Mesendoderm (in vitro differentiated cells): ENCODE measurements at places on chromosomes 7 and 10.

GRCh38 chr10:100183481-100183880, 2.3 kb downstream of the ERLIN1 start:
- no peak overlapping the region for H3K4me3 ChIP-seq
- no peaks in the 10 kb centered on the region for H3K27me3 ChIP-seq
- no peaks in the 10 kb centered on the region for H3K36me3 ChIP-seq

DNA sequence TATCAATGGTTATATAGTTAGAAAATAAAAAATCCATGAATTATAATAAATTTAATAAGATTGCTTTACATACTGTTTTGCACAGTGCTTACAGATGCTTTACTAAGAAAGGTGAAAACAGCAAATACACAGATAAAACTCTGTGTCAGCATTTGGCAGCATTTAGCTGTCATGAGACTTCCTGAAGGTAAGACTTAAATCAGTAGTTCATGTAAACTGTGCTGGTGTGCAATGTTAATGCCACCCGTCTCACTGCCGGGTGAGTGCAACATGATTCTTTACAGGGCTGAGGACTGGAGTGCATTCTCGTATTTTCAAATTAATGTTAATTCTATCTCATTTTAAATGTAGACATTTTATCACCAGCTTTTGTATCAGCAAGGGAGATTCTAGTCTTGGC, 326.2 kb upstream of the POT1 start:
- peak overlapping the region; percentile 60 for H3K27ac ChIP-seq
- DNase-seq: no peak
- no peak overlapping the region for H3K4me3 ChIP-seq
- no peaks in the 10 kb centered on the region for H3K36me3 ChIP-seq

DNA sequence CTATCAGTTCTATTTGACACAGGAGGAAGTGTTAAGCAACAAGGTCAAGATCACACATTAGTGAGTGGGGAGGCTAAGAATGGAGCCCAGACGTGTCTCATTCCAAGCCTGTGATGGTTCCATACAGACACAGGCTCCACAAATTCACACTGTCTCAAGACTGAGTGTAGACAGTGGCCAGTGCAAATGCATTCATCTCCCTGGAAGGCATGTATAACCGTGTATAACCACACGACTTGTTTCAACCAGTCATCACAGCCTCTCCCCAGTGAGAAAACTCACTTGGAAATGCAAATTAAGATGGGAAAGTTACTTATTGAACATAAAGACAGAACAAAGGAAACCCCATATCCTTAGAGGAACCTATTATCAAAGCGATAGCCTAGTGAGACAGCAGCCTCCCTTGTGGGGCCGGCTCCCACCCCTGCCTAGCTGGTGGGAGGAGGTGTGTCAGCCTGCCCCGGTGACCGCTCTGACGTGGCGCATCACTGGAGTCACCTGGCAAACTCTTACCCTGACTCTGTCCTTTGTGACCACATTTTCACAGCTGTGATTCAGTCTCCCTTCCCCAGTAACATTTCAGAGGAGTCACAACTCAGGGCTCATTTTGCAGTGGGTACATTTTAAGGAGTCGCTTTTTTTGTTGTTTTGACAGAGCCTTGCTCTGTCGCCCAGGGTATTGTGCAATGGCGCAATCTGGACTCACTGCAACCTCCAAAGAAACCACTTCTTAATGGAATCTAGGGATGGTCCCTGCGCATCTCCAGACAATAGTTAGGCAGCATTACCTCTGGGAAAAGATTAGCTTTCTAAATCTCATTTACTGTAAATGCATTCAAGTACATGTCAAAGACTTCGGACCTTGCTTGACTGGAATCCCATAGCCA, 126.6 kb upstream of the PARD3 start:
- no peaks in the 10 kb centered on the region for H3K27me3 ChIP-seq
- no peak for DNase-seq
- no peak overlapping the region for H3K4me3 ChIP-seq
- H3K36me3 ChIP-seq: no peaks in the 10 kb centered on the region

DNA sequence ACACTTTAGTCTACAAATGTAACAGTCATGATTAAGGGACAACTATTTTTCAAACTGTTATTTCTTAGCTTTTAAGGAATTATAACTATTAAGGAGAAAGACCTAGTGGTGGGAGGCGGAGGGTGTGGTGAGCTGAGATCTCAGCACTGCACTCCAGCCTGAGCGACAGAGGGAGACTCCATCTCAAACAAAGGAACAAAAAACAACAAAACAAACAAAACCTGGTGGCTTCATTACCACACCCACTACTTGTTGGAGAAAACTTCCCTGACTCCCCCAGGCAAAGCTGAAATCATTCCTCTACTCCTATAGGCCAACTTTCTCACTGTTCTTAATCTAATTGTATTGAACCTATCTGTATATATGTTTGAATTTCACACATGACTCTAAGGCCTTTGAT, 3.2 kb downstream of the POLR1F start:
- H3K4me3 ChIP-seq: no peak overlapping the region
- H3K36me3 ChIP-seq: no peaks in the 10 kb centered on the region
- no peaks in the 10 kb centered on the region for H3K27me3 ChIP-seq
- H3K4me1 ChIP-seq: peaks cover 2% of the 10 kb centered on the region

- H3K4me1 ChIP-seq: no peaks in the 10 kb centered on the region
- no peaks in the 10 kb centered on the region for H3K27me3 ChIP-seq
- no peaks in the 10 kb centered on the region for H3K36me3 ChIP-seq
- H3K27ac ChIP-seq: no peak overlapping the region
- H3K4me3 ChIP-seq: no peak overlapping the region
Measured at GRCh38 chr7:91443862-91444261, 179.6 kb downstream of the FZD1 start.

DNA sequence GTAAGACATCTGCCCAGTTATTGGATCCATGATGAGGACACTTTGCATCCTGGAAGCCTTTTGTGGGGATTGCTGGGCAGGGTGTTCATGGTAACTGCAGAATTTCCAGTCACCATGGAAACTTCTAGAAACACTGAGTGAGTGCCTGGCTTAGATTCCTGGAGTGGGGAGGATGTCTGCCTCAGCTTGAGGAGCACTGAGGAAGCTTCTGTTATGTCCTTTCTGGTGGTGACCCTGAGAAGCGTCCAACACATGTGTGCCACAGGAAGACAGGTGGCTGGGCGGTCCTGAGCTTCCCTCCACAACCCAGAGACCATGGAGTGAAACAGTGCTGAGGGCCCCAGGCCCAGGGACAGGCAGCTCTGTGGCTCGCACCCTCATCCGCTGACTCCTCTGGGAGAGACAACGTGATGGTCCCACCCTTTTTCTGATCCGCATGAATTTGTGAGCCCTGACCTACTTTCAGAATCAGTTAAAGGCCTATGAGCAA, 191.8 kb upstream of the CXCL12 start:
- no peaks in the 10 kb centered on the region for H3K36me3 ChIP-seq
- peak; percentile 4 for DNase-seq
- H3K27ac ChIP-seq: no peak overlapping the region
- no peaks in the 10 kb centered on the region for H3K27me3 ChIP-seq
- no peaks in the 10 kb centered on the region for H3K4me1 ChIP-seq
- no peak overlapping the region for H3K4me3 ChIP-seq

DNA sequence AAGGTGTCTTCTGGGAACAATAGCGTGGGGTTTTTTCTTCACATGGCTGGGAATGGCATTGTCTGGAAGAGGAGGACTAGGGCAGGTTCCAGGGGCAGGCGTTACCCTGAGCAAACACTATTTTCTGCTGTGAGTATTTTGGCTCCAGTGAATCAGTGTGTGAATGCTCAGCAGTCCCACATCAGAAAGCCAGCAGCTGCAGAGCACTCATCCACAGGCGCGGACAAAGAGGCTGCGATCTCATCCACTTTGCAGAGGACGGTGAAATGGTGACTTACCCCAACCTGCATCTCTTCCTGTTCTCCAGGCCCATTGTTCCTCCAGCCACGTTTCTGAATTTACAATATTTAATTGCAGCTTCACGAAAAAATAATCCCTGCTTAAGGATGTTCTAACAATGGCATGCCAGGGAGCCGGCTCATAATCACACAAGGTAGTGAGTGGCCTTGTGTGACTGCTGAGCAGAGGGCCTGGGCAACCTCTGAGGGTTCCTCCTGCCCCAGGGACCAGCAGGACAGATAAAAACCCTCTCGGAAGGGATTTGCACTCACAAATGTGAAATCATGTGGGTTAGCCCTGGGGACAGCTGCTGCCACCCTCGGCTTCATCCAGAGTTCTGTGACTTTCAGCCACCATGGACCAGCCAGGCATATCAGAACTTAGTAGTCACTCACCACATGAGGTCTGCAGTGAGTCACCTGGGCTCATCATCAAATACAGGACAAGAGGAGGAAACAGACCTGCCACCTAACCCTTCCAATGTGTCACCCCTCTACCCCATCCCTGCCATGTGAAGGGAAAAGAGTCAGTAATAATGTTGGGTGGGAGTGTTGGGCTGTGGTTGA, 65.0 kb upstream of the EN2 start:
- no peak for DNase-seq
- H3K4me3 ChIP-seq: no peak overlapping the region
- no peak overlapping the region for H3K27ac ChIP-seq
- H3K4me1 ChIP-seq: no peaks in the 10 kb centered on the region
- no peaks in the 10 kb centered on the region for H3K36me3 ChIP-seq
- H3K27me3 ChIP-seq: no peaks in the 10 kb centered on the region

DNA sequence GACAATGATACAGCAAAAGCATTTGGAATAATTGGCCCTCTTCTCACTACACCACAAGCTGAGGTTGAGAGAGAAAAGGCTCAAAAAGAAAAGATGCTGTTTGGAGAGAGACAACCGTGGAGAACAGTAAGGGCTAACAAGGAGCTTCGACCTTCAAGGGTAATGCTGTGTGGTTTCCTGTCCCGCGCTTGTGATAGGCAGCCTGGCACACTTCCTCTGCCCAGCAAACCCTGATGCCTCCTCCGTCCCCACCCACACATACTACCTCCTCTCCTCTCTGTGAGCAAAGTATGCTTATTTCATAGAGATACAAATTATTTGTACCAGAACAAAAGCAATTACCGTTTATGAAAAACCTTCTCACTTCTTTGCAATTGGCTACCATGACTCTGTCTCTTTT, 755.4 kb downstream of the KCNMA1 start:
- no peaks in the 10 kb centered on the region for H3K4me1 ChIP-seq
- no peak overlapping the region for H3K27ac ChIP-seq
- DNase-seq: no peak

GRCh38 chr7:107744345-107744750, 406 bp downstream of the CBLL1 start:
- no peaks in the 10 kb centered on the region for H3K36me3 ChIP-seq
- no peak overlapping the region for H3K27ac ChIP-seq
- no peaks in the 10 kb centered on the region for H3K4me1 ChIP-seq
- H3K4me3 ChIP-seq: peak overlapping the region; percentile 85
- no peak for DNase-seq

GRCh38 chr7:67344481-67345193, 348.0 kb downstream of the TYW1 start:
- H3K27me3 ChIP-seq: no peaks in the 10 kb centered on the region
- no peak for DNase-seq
- no peaks in the 10 kb centered on the region for H3K36me3 ChIP-seq
- H3K4me3 ChIP-seq: no peak overlapping the region
- no peaks in the 10 kb centered on the region for H3K4me1 ChIP-seq
- no peak overlapping the region for H3K27ac ChIP-seq

- H3K27ac ChIP-seq: no peak overlapping the region
- no peak overlapping the region for H3K4me3 ChIP-seq
- peaks cover 2% of the 10 kb centered on the region for H3K4me1 ChIP-seq
Measured at GRCh38 chr7:127632276-127632910, 14.5 kb upstream of the PAX4 start.

DNA sequence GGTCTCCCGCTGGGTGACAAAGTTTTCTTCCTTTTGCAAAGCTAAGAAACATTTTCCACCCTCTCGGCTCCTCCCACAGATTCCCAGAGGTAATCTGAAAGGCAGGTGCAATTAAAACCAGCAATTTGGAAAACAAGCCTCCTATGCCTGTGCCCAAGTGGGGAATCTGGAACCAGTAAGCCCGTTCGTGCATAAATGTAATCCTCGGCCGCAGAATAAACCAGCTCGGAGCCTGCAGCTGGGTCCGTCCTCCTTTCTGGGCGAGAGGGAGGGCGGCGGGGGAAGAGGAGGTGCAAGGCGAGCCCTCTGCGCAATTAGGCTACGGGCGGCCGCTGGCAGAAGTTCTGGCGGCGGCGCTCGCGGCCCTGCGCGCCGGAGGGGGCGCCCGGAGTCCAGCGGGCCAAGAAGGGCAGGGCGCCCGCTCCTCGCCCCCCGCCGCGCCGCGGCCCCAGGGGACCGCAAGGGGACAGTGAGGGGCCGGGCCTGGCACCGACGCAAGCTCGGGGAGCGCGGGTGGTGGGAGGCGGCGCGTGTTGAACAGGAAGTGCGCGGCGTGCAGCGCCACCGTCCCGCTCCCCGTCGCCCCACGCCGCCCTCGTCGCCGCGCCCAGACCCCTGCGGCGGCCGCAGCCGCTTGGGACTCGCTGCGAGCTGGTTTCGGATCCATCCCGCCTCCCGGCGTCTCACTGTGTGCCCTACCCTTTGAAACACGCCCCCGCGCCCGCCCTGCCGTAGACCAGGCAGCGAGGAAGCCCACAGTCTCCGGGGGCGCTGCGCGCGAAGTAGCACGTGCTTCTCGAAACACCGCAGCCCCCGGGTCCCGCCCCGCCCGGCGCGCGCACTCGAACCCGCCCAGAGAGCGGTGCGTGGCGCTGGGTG, at the start of gene PRKAG2:
Gene PRKAG2, minus strand, starts transcription at position 217 of the 879 bp plus-strand sequence. CDS start 495 bp downstream, outside the sequence.
- H3K4me3 ChIP-seq: peak within 1 kb of the TSS; percentile 42
- no peaks in the 10 kb centered on the region for H3K36me3 ChIP-seq
- peaks cover 13% of the 10 kb centered on the region for H3K27me3 ChIP-seq
- H3K4me1 ChIP-seq: no peaks in the 10 kb centered on the region
- DNase-seq: peak; percentile 44

DNA sequence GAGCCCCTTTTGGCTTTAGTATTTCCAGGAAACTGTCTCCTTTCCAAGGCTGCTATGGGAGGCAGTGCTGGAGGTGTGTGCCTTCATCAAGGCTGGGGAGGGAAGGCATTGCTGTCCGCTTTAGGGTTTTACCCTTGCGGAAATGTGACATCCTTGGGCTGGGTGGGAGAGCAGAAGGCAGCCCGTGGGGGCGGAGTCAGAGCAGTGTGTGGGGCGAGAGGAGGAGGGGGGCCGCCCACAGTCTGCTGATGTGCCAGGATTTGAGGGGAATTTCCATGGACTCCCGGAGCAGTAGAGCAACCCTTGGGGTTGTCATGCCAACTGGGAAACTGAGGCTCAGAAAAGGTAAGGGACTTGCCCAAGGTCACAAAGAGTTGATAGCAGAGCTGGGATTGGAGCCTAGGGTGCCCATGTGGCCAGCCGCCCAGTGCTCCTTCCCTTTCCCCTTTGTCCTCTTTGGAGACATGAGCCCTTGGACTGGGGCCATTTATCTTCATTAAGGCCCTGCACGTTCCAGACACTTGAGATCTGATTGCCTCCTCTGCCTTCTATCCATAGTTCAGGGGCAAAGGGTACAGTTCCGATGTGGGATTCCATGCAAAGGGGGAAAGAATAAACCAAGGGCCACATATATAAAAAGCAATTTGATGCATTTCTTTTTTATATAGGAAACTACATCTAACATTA, 22.2 kb downstream of the TSPAN15 start:
- no peaks in the 10 kb centered on the region for H3K36me3 ChIP-seq
- no peaks in the 10 kb centered on the region for H3K27me3 ChIP-seq
- H3K27ac ChIP-seq: no peak overlapping the region
- H3K4me1 ChIP-seq: no peaks in the 10 kb centered on the region
- DNase-seq: no peak
